ENCODE measurements at places on chromosomes 12 and 14.

GRCh38 chr14:54488318-54488645, 498 bp downstream of the GMFB start:
- no peaks in the 10 kb centered on the region for H3K36me3 ChIP-seq
- H3K4me3 ChIP-seq, result peak overlapping the region; percentile 90
- DNase-seq, result no peak
- peaks cover 55% of the 10 kb centered on the region for H3K4me1 ChIP-seq

DNA sequence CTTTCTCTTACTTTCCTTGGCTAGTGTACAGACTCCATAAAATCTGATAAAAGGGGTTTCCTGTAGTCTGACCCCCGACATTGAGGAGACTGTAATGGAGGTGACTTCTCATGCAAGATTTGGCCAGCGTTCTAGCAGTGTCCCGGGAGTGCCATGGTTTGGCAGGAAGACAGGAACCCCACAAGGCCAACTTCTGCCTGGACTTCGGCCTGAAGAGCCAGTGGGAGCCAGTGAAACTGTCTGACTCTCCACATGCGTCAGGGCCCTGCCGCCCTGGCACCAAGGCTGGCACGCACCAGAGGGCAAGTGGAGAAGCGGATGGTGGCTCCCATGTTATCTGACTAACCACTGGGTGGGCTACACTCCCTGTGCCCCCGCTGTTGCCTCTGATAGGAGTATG, 70.5 kb downstream of the TMEM260 start:
- H3K4me3 ChIP-seq, result no peak overlapping the region
- no peak overlapping the region for H3K27ac ChIP-seq
- peak; percentile 76 for DNase-seq
- no peaks in the 10 kb centered on the region for H3K4me1 ChIP-seq

DNA sequence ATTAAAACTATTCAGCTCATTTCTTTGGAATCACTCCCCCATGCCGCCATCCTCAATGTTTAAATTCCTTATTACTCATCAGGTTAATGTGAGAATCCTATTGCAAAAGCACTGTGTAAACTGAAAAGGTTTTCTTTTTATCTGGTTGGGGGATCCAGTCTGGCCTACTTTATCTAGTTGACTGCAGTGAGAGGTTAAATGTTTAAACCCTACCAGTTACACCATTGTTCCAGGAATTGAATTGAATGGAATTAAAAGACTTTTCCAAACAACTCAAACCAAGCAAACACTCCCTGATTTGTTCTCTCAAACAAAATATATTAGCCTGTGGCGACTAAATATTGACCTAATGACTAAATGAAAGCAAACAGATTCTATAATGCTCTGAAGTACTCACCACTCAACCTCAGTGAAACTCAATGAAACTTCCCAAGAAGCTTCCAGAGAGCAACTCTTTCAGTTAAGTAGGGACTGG, 100.5 kb downstream of the VEZT start:
- H3K27me3 ChIP-seq, result no peaks in the 10 kb centered on the region
- H3K36me3 ChIP-seq, result no peaks in the 10 kb centered on the region
- no peak overlapping the region for H3K4me3 ChIP-seq
- no peaks in the 10 kb centered on the region for H3K4me1 ChIP-seq
- DNase-seq, result no peak
- H3K27ac ChIP-seq, result no peak overlapping the region

DNA sequence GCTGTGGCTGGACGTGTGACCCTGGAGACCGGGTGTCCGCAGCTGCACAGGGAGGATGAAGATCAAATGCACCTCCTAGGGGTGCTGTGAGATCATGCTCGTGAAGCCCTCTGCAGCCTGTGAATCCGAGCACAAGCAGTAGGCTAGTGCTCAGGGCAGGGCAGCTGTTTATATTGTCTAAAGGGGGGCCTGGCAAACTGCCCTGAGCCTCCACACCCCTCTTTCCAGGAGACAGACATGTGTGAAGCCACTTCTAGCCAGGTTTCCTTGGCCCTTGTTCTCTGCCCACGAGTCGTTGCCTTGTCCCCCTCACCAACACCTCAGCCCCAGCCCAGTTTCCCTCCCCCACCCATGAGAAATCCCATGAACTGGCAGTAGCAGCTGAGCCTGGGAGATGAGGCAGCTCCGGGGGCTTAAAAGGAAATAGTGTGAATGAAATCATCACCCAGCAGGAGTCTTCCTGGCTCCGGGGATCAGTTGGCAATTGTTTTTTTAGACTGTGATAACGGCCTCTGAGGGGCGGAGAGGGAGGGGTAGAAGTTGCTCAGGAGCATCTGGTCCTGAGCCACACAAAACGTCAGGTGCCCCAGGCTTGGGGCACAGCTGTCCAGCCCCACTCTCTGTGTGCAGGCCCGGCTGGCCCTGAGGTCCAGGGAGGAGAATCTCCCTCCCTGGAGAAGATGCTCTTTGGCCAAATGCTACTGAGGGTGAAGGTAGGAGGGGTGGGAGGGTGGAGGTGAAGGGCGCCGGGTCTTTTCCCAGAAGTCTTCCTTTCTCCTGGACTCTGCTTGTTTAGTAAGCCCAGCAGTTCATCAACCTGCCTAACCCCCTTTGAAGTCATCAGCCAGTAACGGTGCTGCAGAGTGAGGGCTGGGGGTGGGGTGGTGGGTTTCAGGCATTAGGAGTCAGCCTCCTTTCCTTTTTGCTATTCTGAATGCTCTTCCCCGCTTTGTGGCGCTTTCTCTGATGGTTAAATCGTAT, 4.0 kb downstream of the FGF6 start:
- H3K36me3 ChIP-seq, result no peaks in the 10 kb centered on the region
- peak; percentile 48 for DNase-seq

DNA sequence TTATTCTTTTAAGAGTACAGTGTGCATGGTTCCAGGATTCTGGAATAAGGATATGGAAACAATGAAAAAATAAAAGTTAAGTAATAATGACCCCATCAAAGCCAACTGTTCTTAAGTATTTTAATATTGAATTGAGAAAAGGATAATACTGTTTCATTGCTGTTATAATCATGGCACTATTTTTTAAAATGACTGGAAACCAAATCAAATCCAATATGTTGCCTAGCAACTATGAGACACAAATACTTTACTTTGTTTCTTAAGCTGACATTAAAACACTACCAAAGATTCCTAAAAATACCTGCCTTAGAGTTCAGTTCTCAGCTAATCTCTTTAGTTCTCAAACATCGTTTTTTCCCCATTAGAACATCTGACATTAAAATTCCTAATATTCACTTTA, 66.4 kb upstream of the OTOGL start:
- H3K4me1 ChIP-seq, result no peaks in the 10 kb centered on the region
- no peak for DNase-seq
- no peaks in the 10 kb centered on the region for H3K36me3 ChIP-seq
- no peak overlapping the region for H3K4me3 ChIP-seq
- H3K27ac ChIP-seq, result no peak overlapping the region

GRCh38 chr14:81801921-81802320, 268.3 kb upstream of the SEL1L start:
- no peaks in the 10 kb centered on the region for H3K27me3 ChIP-seq
- no peaks in the 10 kb centered on the region for H3K4me1 ChIP-seq
- H3K36me3 ChIP-seq, result no peaks in the 10 kb centered on the region
- no peak overlapping the region for H3K4me3 ChIP-seq

DNA sequence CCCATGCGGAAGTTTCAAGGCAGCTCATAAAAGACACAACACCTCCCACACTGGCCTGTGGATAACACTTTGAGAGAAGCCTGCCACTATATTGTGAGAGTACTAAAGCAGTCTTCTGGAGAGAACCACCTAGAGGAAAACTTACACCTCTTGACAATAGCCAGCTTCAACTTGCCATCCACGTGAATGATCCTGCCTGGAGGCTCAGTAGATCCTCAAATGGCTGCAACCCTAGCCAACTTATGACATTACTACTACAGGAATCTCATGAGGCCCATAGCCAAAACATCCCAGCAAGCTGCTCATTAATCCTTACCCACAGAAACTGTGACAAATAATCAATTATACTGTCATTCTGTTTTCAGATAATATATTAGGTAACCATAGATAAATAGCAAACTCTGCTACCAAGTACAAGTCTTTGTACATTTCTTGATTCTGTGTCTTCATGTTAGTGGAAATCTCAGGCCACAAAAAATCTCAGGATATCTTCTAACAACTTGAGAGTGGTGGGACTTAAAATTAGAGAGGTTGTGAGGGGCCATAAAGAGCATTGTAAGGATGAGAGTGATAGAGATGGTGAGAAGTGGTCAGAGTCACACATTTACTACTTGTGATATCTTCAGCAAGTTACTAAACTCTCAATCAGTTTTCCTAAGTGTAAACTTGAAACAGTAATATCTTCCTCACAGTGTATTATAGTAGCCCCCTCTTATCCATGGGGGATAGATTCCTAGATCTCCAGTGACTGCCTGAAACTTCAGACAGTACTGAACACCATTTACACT, 368.0 kb downstream of the C12orf50 start:
- H3K36me3 ChIP-seq, result no peaks in the 10 kb centered on the region
- H3K27me3 ChIP-seq, result no peaks in the 10 kb centered on the region
- no peak overlapping the region for H3K27ac ChIP-seq
- H3K4me3 ChIP-seq, result no peak overlapping the region

GRCh38 chr14:51516706-51517395, 134.9 kb upstream of the FRMD6 start:
- no peaks in the 10 kb centered on the region for H3K36me3 ChIP-seq
- H3K27ac ChIP-seq, result no peak overlapping the region
- H3K4me1 ChIP-seq, result no peaks in the 10 kb centered on the region
- no peak overlapping the region for H3K4me3 ChIP-seq

- no peaks in the 10 kb centered on the region for H3K4me1 ChIP-seq
- DNase-seq, result no peak
- no peak overlapping the region for H3K4me3 ChIP-seq
- no peaks in the 10 kb centered on the region for H3K36me3 ChIP-seq
- no peak overlapping the region for H3K27ac ChIP-seq
- no peaks in the 10 kb centered on the region for H3K27me3 ChIP-seq
Measured at GRCh38 chr12:58419905-58420304, 478.5 kb downstream of the ATP23 start.

GRCh38 chr14:104320611-104321086, 182.3 kb downstream of the KIF26A start:
- DNase-seq, result peak; percentile 67
- H3K27me3 ChIP-seq, result peaks cover 11% of the 10 kb centered on the region
- H3K27ac ChIP-seq, result no peak overlapping the region
- H3K4me3 ChIP-seq, result no peak overlapping the region

- H3K36me3 ChIP-seq, result no peaks in the 10 kb centered on the region
- H3K4me1 ChIP-seq, result no peaks in the 10 kb centered on the region
- H3K27me3 ChIP-seq, result no peaks in the 10 kb centered on the region
Measured at GRCh38 chr12:4046495-4046840, 173.3 kb upstream of the PARP11 start.

Data from spleen (tissue), 13 donors.